ENCODE measurements at places on chromosomes 6 and 20. TPM values are rescaled to one million over a fixed set of nuclear protein-coding genes. Genes with fewer than 3 reads are reported as not detected.

Gene EMILIN3
- total RNA-seq, result 0.50 TPM

Gene PPIL6
- total RNA-seq, result 2.9 TPM

Gene TBXT
- not detected for total RNA-seq

Gene TASP1
- total RNA-seq, result 11.3 TPM

Gene TFAP2C
- 16.7 TPM for total RNA-seq

All from A549 treated with CORT108297 at 1 μM for 4 hours (cell line).